Activated CD8-positive, alpha-beta memory T cell treated with anti-CD3 and anti-CD28 coated beads for 4 hours (primary cell): ENCODE measurements at places on chromosomes 4 and X.

- DNase-seq: no peak
These were observed 770 bp upstream of the TIGD2 start for GRCh38 chr4:89110541-89110985.

- DNase-seq: no peak
These were observed 221.9 kb downstream of the PDGFC start for GRCh38 chr4:156749426-156750403.

DNA sequence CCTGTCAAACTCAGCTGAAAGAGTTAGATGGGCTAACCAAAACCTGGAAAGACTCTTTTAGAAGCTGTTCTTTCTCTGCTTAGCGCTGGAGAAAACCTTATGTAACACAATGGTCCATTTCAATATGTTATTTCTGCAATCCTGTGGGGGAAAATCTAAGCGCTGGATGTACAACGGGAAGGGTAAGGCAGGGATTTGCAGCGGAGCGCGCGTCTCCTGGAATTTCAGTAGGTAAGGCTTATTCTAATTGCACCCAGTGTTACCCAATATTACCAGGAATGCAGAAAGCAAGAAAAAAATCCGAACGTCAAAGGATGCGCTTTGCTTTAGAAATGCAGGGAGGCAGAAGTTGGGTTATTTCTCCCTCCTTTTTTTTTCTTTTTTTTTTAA lies 2.0 kb downstream of the HS3ST1 start:
- no peak for DNase-seq

GRCh38 chr4:47579235-47579634 lies 94.2 kb downstream of the ATP10D start:
- DNase-seq: no peak

GRCh38 chrX:16160729-16161128 lies 6.6 kb upstream of the MAGEB17 start:
- DNase-seq: no peak

DNA sequence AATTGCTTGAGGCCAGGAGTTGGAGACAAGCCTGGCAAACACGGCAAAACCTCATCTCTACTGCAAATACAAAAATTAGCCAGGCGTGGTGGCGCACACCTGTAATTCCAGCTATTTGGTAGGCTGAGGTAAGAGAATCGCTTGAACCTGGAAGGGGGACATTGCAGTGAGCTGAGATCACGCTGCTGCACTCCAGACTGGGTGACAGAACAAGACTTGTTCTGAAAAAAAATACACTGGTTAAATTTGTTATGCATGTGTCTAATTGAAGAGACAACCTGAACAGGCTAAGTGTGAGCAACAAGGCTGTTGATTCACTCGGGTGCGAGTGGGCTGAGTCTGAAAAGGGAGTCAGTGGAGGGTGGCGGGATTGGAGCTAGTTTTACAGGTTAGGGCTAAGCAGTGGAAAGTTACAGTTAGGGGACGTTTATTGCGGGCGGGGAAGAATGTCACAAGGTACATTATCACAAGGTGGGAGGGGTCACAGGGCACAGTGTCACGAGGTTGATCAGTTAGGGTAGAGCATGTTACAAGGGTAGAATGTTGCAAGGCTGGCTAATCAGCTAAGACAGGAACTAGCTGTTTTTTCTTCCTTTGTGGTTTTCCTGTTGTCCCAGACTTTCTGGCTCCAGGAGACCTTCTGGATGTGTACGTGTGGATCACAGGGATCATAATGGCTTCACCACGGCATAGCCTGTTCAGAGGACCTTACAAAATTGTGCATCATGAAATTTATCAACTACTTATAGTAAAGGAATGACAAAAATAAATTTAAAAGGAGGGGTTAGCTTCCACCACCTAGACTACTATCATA lies 115.8 kb downstream of the NAA11 start:
- no peak for DNase-seq

GRCh38 chr4:173866322-173867026 lies 336.4 kb upstream of the HAND2 start:
- no peak for DNase-seq

GRCh38 chrX:22340022-22340616 lies 67.4 kb downstream of the CBLL2 start:
- no peak for DNase-seq

DNA sequence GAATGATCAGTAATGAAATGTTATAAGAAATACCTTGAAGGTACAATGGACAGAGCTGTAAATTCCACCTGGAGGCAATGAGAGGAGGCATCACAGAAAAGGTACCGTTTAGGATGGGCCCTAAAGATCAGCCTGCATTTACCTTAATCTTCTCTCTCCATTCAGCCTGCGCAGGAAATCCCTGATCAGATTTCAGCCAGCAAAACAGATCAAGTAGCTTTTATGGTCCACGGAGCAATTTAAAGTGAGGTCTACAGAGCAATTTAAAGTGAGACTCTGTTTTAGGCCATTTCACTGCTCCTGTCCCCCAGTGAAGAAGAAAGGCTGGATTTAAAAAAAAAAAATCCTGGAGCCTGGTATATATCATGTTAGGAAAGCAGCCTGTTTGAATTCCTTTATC lies 195.1 kb upstream of the VCX start:
- no peak for DNase-seq

GRCh38 chr4:153407906-153408305 lies 58.3 kb upstream of the TMEM131L start:
- DNase-seq: no peak

GRCh38 chr4:78298618-78299017 lies 241.5 kb downstream of the FRAS1 start:
- DNase-seq: no peak

DNA sequence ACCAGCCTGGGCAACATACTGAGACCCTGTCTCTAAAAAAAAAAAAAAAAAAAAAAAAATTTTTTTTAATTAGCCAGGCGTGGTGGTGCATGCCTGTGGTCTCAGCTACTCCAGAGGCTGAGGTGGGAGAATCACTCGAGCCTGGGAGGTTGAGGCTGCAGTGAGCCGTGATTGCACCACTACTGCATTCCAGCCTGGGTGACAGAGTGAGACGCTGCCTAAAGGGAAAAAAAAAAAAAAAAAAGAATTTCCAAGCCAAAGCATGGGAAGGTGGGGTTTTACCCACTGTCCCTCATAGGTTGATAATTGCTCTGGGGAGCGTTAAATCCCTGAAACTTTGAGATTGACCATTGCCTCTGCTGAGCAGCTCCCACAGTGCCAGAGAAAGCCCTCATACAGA lies 427.5 kb downstream of the BCOR start:
- DNase-seq: no peak

- DNase-seq: no peak
These were observed 81.9 kb upstream of the QRFPR start for GRCh38 chr4:121462660-121463261.
